Body of pancreas (tissue), 4 donors: ENCODE measurements at places on chromosomes 12 and 14. TPM values are rescaled to one million over a fixed set of nuclear protein-coding genes. Genes with fewer than 3 reads are reported as not detected.

AMN gene
- 6.0 TPM for total RNA-seq

ARHGAP9 gene
- 18.9 TPM for total RNA-seq

DHH gene
- not detected for total RNA-seq

RAD9B gene
- 2.3 TPM for total RNA-seq

TCL1B gene
- total RNA-seq, result not detected

KDM5A gene
- 67.6 TPM for total RNA-seq
